Mesendoderm (in vitro differentiated cells): ENCODE measurements at places on chromosomes 13 and 19.

DNA sequence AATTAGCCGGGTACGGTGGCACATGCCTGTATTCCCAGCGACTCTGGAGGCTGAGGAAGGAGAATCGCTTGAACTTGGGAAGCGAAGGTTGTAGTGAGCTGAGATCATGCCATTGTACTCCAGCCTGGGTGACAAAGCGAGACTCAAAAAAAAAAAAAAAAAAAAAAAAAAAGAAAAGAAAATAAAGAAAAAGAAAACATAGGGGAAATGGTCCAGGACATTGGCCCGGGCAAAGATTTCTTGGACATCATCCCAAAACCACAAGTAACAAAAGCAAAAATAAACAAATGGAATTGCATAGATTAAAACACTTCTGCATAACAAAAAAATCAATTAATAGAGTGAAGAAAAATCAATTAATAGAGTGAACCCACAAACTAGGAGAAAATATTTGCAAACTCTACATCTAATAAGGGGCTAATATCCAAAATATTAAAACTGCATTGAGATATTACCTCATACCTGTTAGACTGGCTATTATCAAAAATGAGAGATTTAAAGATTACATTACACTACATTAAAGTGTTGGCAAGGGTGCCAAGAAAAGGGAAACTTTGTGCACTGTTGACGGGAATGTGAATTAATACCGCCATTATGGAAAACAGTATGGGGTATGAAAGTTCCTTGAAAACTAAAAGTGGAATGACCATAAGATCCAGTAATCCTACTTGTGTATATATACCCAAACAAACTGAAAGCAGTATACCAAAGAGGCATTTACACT, 18.5 kb upstream of the ABCC4 start:
- no peaks in the 10 kb centered on the region for H3K36me3 ChIP-seq
- H3K4me3 ChIP-seq = no peak overlapping the region
- no peak for DNase-seq
- H3K27ac ChIP-seq = no peak overlapping the region
- no peaks in the 10 kb centered on the region for H3K27me3 ChIP-seq
- H3K4me1 ChIP-seq = no peaks in the 10 kb centered on the region

GRCh38 chr19:31119951-31120690, 229.1 kb downstream of the TSHZ3 start:
- no peaks in the 10 kb centered on the region for H3K27me3 ChIP-seq
- no peaks in the 10 kb centered on the region for H3K4me1 ChIP-seq
- H3K4me3 ChIP-seq = no peak overlapping the region

- no peak overlapping the region for H3K27ac ChIP-seq
- peaks cover under 1% of the 10 kb centered on the region for H3K27me3 ChIP-seq
- H3K4me1 ChIP-seq = no peaks in the 10 kb centered on the region
- H3K36me3 ChIP-seq = no peaks in the 10 kb centered on the region
- DNase-seq = no peak
Observed at GRCh38 chr13:67223024-67223423, 7.1 kb downstream of the PCDH9 start.

DNA sequence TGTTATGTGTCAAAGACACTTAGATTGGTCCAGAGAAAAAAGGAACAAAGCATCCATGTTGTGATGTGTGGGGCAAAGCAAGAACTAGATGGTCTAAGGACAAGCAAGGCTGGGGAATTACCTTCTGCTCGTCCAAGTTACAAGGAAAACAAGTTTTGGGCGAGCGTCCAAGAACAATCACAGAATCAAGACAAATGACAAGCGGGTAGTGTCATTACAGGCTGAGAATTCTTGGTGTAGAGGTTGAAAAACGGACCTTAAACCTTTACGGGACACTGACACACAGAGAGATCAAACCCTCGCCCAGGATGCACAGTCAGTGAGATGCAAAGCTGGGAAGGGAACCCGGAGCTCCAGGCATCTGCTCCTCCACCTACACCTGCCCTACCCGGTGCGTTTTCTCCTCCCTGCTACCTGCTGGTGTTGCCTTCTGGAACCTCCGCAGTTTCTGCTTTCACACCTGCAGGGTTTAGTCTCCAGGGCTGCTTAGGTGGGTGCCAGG, 515 bp upstream of the ZNF324B start:
- no peak overlapping the region for H3K27ac ChIP-seq
- H3K4me1 ChIP-seq = no peaks in the 10 kb centered on the region
- no peaks in the 10 kb centered on the region for H3K36me3 ChIP-seq
- H3K4me3 ChIP-seq = no peak overlapping the region
- DNase-seq = no peak

DNA sequence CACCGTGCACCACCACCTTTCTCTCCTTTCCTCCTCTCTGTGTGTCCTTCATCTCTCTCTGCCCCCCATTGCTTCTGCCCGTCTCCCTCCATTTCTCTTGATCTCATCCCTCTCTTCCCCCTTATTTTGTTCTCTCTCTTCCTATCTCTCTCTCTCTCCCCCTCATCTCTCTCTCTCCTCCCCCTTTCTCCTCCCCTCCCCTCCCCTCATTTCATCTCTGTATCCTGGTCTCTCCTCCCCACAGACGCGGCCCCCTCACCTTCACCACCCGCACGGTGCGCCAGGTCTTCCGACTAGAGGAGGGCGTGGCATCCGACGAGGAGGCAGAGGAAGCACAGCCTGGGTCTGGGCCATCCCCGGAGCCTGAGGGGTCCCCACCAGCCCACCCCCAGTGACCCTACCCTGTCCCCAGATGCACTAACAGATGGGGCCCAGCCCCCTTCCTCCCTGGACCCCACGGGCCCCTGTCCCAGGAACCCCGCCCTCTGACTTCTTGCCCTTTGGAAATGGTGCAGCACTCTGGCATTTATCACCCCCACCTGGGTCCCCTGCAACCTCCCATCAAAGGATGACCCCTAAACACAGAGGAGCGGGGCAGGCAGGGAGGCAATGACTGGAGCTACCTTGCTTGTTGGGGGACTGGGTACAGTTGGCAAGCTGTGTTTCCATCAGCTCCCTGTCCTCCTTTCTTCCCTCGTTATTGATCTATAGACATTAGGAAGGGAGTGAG, 19.6 kb downstream of the KCNC3 start:
- H3K4me3 ChIP-seq = no peak overlapping the region
- H3K27me3 ChIP-seq = no peaks in the 10 kb centered on the region
- no peak overlapping the region for H3K27ac ChIP-seq
- no peak for DNase-seq
- H3K4me1 ChIP-seq = peaks cover 4% of the 10 kb centered on the region

DNA sequence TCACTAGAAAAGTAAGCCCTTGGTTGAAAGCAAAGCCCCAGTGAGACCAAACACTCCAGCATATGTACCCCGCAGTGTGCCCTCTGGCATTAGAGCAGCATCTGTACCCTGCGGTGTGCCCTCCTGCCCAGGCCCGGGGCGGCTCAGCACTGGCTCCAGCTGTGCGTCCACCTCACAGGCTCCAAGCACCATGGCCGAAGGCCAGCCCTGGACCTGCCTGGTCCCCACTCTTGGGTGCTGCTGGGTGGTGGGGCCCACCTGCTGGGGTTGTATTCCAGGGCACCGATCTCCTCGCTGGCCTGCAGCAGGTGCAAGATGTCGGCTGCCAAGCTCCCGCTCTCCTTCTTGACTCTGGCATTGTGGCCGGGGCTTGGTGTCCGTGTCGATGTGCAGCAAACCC, 230.2 kb downstream of the TUBA3C start:
- H3K4me3 ChIP-seq = no peak overlapping the region
- H3K27ac ChIP-seq = no peak overlapping the region
- DNase-seq = no peak
- H3K4me1 ChIP-seq = no peaks in the 10 kb centered on the region
- no peaks in the 10 kb centered on the region for H3K27me3 ChIP-seq

- H3K27ac ChIP-seq = no peak overlapping the region
- H3K27me3 ChIP-seq = no peaks in the 10 kb centered on the region
- no peak for DNase-seq
- H3K4me3 ChIP-seq = no peak overlapping the region
- no peaks in the 10 kb centered on the region for H3K4me1 ChIP-seq
Observed at GRCh38 chr13:50284540-50284939, 269.3 kb downstream of the KCNRG start.

- no peak overlapping the region for H3K4me3 ChIP-seq
- no peak overlapping the region for H3K27ac ChIP-seq
- DNase-seq = no peak
- H3K4me1 ChIP-seq = no peaks in the 10 kb centered on the region
- H3K36me3 ChIP-seq = no peaks in the 10 kb centered on the region
- no peaks in the 10 kb centered on the region for H3K27me3 ChIP-seq
Observed at GRCh38 chr13:79710376-79710775, 229.4 kb downstream of the NDFIP2 start.

DNA sequence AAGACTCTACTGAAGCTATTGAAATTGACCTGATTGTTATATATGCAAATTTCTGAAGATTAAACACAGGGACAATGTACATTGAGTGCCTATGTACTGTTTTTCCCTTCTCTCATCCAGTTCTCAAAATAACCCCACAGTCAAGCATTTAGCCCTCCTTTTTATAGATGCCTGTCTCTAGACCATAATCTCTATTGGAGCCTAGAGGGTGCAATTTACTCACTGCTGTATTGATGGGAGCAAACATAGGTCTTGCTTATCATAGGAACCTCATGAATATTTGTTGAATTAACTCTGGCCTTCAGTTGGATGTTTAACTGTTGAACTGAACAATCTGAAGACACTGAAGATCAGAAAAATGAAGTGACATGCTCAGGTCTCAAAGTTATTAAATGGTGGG, 183.0 kb downstream of the RFC3 start:
- H3K27me3 ChIP-seq = no peaks in the 10 kb centered on the region
- DNase-seq = no peak
- H3K36me3 ChIP-seq = no peaks in the 10 kb centered on the region
- no peaks in the 10 kb centered on the region for H3K4me1 ChIP-seq
- H3K27ac ChIP-seq = no peak overlapping the region

GRCh38 chr19:918481-919198, 1.5 kb downstream of the KISS1R start:
- no peak overlapping the region for H3K27ac ChIP-seq
- DNase-seq = no peak
- peaks cover 25% of the 10 kb centered on the region for H3K27me3 ChIP-seq
- no peak overlapping the region for H3K4me3 ChIP-seq
- H3K36me3 ChIP-seq = no peaks in the 10 kb centered on the region

- H3K36me3 ChIP-seq = no peaks in the 10 kb centered on the region
- no peak for DNase-seq
- H3K4me3 ChIP-seq = no peak overlapping the region
- no peaks in the 10 kb centered on the region for H3K27me3 ChIP-seq
- no peak overlapping the region for H3K27ac ChIP-seq
Observed at GRCh38 chr13:46202966-46203365, 8.8 kb upstream of the LRRC63 start.

DNA sequence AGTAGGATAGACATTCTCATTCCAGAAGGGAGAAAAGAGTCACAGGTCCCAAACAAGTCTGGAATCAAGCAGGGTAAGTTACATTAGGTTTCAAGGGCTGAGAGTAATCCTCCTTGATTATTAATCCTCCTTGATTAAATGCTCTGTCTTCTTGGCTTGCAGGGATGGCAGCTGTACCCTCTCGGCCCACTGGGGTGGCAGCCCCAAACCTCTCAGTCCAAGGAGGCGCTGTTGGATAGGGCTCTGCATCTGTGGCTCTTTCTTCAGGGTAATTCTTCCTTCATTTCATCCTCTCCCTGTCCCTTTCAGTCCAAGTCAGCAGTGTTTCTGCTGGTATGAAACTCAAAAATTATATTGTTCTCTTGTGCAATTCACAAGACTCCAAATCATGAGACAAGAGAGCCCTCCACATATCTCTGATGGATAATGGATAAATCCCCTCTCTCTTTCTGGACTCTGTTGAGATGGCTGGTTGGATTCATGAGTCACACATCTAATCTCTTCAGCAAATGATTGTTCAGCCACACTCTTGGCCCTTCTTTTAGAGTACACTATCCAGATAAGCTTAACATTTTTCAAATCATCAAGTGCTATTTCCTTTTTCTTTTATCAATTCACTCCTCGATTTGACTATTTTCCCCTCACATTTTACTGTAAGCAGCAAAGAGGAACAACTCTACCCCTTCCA, 323.7 kb upstream of the HTR2A start:
- H3K4me3 ChIP-seq = no peak overlapping the region
- no peaks in the 10 kb centered on the region for H3K36me3 ChIP-seq
- no peaks in the 10 kb centered on the region for H3K27me3 ChIP-seq
- H3K4me1 ChIP-seq = no peaks in the 10 kb centered on the region

- no peaks in the 10 kb centered on the region for H3K27me3 ChIP-seq
- peaks cover 2% of the 10 kb centered on the region for H3K4me1 ChIP-seq
- no peaks in the 10 kb centered on the region for H3K36me3 ChIP-seq
- no peak overlapping the region for H3K27ac ChIP-seq
Observed at GRCh38 chr13:33351319-33351718, 65.8 kb upstream of the STARD13 start.

- H3K27ac ChIP-seq = no peak overlapping the region
- H3K27me3 ChIP-seq = no peaks in the 10 kb centered on the region
- no peak for DNase-seq
- H3K36me3 ChIP-seq = no peaks in the 10 kb centered on the region
- no peaks in the 10 kb centered on the region for H3K4me1 ChIP-seq
Observed at GRCh38 chr13:32737111-32737571, 150.9 kb downstream of the PDS5B start.

DNA sequence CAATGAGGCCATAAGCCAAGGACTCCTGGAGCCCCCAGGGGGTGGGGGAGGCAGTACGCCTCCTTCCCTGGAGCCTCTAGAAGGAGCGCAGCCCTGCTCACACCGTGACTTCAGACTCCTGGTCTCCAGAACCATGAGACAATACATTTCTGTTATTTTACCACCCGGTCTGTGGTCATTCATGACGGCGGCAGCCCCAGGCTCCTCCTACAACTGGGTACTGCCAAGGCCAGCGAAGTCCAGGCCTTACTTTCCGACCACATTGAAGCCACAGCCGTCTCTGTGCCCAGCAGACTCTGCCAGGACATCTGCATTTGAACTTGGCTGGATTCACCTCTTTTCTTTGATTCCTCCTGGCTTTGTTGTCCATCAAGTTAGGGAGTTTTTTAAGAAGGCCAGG, 10.5 kb downstream of the GNG7 start:
- no peak overlapping the region for H3K27ac ChIP-seq
- H3K4me3 ChIP-seq = no peak overlapping the region
- H3K36me3 ChIP-seq = no peaks in the 10 kb centered on the region
- DNase-seq = no peak
- no peaks in the 10 kb centered on the region for H3K27me3 ChIP-seq

GRCh38 chr13:43425234-43425633, 361.5 kb downstream of the ENOX1 start:
- H3K4me1 ChIP-seq = peaks cover 4% of the 10 kb centered on the region
- no peak overlapping the region for H3K4me3 ChIP-seq
- DNase-seq = peak; percentile 26
- H3K36me3 ChIP-seq = no peaks in the 10 kb centered on the region

DNA sequence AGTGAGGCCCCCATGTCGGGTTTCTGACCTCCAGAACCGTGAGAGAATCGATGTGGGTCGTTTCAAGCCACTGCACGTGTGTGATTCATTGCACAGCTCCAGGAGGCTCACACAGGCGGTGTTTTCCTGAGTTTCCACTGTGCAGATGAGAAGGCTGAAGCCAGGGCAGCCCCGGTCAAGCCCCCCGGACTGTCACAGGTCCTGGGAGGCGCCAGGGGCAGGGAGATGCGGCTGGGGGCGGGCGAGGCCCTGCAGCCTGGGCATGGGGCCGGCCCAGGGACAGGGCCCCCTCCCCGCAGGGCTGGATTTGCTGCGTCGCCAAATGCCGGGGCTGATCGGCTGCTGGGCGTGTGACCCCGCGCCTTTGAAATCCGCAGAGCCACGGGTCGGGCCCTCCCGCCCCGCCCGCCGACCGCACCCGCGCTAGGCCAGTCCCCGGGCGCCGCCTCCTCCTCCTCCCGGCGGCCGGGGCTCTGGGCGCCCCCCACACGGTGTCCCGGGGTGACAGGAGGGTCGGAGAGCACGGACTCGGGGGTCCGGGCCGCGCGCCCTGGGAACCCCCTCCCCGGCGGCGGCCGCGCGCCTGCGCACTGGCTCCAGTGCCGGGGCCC, 9.9 kb upstream of the MKNK2 start:
- no peaks in the 10 kb centered on the region for H3K36me3 ChIP-seq
- peak overlapping the region; percentile 39 for H3K4me3 ChIP-seq
- peaks cover 5% of the 10 kb centered on the region for H3K4me1 ChIP-seq
- peak; percentile 82 for DNase-seq
